Islet precursor cell (in vitro differentiated cells): ENCODE measurements at places on chromosomes 7 and 10.

DNA sequence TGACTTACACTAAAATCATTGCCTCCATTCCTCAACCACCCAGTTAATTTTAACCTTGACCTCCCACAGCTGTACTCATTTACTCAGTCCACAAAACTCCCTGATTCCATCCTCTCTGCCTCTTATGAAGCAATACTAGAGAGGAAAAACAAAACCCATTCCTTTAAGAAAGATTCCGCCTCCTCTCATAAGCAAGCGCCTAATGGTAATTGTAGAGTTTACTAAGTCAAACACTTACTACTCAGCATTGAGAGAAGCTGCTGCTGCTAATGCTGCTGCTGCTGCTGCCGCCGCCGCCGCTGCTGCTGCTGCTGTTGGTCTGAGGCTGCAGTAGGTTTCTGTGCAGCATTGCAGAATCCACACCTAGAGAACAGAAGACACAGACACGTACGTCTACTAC is 2.1 kb upstream of the ADD3 start:
- peak; percentile 77 for DNase-seq

DNA sequence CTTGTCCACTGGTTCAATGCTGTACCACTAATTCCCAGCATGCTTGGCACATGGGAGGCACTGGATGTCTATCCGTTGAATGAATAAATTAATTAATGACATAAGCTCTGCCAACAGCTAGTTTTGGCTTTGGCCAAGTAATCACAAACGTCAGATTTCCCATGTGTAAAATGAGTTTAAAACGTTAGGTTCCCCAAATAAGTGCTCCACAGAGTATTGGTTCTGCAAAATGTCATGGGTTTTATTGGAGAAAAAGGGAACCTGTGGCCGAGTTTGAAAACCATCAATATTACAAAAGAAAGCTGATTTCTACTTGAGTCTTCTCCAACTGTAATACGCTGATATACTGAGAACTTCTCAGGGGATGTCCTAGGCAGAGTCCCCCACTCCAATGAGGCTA is 23.2 kb downstream of the ELMO1 start:
- no peak for DNase-seq

- no peak for DNase-seq
These were observed 269.5 kb downstream of the TSPAN12 start for GRCh38 chr7:120588416-120588815.

GRCh38 chr10:22573820-22574569 is 140.4 kb downstream of the PIP4K2A start:
- DNase-seq = peak; percentile 55

- no peak for DNase-seq
These were observed 35.6 kb downstream of the PRPS1L1 start for GRCh38 chr7:17991866-17992648.

DNA sequence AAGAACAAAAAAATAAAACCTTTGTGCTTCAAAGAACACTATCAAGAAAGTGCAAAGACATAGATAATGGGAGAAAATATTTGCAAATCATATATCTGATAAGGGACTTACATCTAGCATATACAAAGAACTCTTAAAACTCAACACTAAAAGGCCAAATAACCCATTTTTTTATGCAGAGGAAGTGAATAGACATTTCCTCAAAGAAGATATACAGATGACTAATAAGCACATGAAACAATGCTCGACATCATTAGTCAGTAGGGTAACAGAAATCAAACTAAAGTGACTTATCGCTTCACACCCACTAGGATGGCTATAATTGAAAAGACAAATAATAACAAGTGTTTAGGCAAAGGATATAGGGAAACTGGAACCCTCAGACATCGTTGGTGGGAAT is 78.0 kb downstream of the MALSU1 start:
- no peak for DNase-seq

DNA sequence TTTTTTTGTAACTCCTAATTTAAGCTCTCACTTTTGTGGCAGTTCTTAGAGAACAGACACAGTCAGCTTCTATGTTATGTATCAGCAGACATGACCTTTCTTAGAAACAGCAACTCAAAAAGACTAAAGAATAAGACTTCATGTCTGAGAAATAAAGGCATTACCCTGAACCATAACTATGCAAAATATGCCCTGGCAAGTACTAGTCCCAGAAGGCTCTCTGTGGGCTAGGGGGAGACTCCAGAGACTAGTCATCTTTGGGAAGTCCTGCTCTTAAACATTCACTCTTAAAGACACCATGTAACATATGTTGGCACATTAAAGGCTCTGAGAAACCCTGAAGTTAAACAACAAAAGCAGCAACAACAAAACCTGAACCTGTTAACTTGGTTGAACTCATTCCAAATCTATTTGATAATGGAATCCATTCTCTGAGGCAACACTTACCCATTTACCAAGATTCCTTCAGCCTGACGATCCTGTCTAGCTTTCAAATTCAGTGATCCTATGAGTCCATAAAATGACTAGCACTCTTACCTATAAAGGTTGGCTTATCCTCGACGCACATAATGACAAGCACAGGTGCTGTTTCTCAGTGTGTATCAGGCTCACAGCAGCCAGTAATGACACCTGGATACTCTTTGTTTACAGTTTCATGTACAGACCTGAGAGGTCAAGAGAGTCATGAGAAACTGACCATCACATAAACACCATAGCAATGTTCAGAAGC is 62.3 kb downstream of the OSBPL3 start:
- DNase-seq = no peak

- no peak for DNase-seq
These were observed 441.2 kb downstream of the PLXDC2 start for GRCh38 chr10:20257422-20257821.
